Stimulated activated CD4-positive, alpha-beta T cell treated with anti-CD3 and anti-CD28 coated beads, Interleukin-2, amount 100 ng/mL, for 4 hours (primary cell): ENCODE measurements at places on chromosomes 3 and 15.

DNA sequence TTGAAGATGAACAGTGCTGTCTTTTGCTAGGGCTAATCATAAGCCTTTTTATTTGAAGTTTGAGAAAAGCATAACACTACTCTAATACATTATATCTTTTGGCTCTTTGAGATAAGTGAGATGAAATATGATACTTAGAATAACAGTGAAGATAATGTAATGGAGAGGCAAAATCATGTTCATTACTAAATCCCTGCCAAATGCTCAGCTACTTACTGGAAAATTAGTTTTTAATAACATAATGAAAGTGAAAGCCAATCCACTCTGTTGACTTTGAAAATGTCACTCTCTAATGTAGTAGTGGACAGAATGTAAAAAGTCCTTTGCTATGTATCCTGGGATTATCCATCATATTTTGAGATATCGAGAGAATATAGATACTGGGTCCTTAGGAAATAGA is 35.9 kb upstream of the MYH15 start:
- no peak for DNase-seq

DNA sequence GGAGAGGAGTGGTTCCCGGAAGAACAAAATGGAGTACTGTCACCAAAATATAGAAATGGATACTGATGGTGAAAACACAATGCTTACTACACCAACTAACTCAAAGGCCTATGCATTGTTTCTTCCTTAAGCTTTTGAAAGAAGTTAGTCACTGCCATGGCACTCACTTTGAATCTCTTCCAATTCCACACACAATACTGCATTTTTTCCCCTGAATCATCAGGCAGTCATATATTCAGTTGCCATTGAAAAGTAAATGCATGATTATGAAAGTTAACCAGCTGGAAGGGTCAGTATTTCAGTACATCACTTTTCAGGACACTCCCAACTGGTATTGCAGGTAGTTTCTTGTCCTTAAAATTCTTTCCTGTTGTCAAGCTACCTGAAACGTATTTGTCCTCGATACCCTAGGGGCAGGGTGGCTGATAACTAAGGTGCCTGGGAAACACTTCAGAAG is 9.0 kb upstream of the LRRFIP2 start:
- no peak for DNase-seq

DNA sequence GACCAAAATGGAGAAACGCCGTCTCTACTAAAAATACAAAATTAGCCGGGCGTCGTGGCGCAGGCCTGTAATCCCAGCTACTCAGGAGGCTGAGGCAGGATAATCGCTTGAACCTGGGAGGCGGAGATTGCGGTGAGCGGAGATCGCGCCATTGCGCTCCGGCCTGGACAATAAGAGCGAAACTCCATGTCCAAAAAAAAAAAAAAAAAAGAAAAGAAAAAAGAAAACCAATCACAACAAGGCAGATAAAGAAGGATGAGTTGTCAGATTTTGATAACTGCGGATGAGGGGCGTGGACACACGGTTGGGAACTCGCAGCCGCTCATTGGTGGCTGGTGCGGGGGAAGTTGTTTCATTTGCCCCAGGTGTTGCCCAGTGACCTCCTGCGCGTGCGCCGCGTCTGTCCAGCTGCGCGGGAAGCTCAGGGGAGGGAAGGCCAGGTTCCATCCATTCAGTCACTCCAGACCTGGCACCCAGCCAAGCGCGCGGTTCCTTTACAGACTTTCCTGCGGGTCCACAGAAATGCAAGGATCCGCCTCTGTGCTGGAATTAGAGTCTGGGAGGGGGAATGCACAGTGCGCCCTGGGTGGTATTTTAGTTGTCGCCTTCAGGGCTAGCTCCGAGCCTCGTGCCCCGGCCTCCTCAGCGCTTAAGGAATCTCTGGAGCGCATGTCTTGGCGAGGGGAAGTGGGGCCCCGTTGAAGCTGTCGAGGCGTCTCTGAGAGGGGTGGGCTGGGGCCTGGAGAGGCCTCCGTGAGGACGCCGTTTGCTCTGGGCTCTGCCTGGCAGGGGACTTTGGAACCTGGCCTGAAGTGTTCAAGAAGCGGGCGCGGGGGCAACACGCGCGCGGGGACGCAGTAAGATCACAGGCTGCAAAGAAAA is 708 bp upstream of the GCHFR start:
- DNase-seq = no peak

- no peak for DNase-seq
Observed at GRCh38 chr15:90735923-90736322, 18.8 kb downstream of the BLM start.

DNA sequence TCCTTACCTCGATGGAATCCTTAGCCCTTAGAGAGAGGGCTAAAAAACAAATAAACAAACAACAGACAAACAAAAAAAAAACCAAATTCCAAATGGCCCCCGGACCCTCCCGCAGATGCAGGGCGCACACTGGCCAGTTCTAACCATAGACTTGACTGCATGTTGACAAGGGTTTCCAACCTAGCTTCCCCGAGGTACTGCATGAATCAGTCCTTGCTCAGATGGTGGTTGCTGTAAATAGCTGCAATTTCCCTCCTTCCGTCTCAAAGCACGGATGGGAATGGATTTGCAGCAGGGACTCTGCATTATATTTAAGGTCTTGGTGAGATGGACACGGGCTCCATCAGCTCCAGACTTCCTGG is 162.8 kb downstream of the CD47 start:
- no peak for DNase-seq

DNA sequence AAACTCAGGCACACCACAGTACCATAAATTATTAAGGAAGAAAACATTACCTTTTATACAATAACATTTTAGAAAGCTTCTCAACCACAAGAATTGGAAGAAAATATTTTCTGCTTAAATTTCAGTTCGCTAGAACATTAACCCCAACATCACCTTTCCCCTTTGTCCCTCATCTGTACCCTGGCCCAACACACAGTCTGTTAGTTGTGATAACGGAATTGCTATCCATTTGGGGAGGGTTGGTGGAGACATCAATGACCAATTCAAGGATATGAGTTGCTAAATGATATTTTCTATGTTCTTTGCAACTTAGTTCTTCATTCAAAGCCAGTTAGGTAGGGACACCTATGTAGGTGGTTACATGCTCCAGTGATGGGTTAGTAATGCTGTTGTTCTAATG is 5.8 kb downstream of the EID1 start:
- DNase-seq = no peak

GRCh38 chr3:135514060-135514448 is 451.5 kb upstream of the PPP2R3A start:
- DNase-seq = no peak

GRCh38 chr3:133301194-133301593 is 98.7 kb upstream of the BFSP2 start:
- no peak for DNase-seq

DNA sequence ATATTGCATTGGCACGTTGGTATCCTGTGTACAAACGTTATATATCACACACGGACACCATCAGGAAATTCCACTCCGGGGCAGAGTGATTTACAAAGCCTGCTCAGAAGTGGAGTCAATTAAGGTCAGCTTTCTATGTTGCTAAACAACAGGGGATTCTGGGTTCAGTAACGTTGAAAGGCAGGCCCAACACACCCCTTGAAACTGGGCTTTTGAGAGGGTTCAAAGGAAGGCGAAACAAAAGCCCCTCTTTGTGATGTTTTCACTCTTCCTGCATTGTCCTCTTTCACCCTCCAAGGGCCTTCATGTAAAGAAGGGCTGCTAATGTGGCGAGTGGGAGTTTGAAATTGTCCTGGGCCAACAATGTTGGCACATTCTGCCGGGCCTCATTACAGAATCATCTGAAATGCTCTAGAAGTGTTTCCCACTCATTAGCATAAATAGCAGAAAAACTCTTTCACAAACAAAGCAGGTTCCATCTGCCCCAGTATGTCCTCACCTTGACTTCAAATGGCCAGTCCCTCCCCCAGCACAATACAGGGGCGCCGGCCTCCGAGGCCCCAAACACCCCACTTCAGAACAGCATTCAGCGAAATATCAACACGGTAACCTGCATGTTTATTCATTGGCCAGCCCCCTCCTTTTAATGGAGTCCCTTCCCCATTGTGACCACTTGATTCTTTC is 76.4 kb downstream of the HES1 start:
- no peak for DNase-seq

DNA sequence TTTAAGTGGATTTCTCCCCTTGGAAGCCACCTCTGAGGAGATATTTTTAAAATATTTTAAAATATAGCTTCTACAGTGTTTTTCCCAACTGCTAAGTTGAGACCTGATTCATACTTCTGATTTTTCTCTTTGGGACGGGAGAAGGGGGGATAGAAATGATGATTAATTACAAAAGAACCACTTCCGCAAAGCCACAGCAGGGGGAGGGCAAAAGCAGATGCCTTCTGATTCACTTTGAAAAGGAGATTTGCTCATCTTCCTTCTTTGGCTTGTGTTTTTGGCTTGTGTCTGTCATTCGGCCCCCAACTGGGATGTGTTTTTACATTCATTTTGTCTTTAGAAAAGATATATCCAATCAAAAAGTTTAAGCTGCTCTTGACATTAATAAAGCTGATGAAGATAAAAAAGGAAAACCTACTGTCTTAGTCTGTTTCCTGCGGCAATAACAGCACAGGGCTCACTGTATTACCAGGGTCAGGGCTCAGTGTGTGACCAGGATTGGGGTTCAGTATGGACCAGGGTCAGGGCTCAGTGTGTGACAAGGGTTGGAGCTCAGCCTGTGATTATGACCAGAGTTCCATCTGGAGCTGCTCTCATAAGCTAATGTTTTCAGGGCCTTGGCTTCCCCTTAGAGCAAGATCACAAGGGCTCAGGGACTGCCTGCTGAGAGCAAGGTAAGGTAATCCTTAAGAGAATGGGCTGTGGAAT is 223.2 kb downstream of the MTHFS start:
- no peak for DNase-seq

- DNase-seq = peak; percentile 24
Observed at GRCh38 chr3:32240159-32240545, 1.7 kb downstream of the CMTM8 start.

DNA sequence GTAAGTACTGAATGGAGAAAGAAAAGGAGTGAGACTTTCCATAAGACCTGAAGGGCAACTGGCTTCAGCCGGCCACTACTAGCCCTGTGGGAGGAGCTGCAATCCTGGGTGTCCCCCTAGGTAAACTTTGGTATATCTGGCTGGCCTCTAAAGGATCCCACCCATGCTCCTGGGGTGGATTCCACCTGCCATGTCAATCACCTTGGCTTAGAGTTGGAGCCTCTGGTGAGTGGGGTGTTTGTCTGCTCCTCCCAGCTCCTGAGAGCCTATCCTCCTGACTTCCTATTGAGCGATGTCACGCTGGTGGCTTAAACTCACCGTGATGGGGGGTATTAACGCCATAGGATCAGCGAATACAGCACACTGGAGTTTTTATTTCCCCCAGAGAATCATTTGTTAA is 2.6 kb downstream of the SPTBN5 start:
- no peak for DNase-seq

DNA sequence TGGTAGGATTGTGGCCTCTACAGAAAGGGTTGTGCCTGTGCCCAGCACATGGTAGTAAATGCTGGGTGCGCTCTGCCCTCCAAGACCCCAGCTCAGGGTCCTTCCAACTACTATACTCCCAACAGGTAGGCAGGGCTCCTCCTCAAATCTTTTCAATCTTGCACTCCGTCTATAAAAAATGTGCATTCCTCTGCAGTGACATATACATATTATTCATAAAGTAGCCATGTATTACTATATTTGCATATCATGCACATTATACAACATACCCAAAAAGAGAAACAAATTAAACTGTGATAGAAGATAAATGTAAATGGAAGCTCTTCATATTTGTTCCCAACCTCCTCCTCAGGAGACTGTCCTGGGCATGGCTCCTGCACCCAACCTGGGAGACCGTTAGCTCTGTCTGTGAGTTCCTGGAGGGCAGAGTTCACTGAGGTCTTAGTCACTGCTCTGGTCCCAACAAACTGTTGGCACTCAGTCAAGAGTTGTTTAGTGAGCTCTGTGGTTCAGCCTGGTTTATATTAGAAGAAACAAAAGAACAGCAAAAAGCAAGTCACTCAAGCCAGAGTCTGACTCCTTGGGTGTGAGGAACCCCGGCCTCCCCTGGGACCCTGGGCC is 47.7 kb upstream of the GRIP2 start:
- no peak for DNase-seq

DNA sequence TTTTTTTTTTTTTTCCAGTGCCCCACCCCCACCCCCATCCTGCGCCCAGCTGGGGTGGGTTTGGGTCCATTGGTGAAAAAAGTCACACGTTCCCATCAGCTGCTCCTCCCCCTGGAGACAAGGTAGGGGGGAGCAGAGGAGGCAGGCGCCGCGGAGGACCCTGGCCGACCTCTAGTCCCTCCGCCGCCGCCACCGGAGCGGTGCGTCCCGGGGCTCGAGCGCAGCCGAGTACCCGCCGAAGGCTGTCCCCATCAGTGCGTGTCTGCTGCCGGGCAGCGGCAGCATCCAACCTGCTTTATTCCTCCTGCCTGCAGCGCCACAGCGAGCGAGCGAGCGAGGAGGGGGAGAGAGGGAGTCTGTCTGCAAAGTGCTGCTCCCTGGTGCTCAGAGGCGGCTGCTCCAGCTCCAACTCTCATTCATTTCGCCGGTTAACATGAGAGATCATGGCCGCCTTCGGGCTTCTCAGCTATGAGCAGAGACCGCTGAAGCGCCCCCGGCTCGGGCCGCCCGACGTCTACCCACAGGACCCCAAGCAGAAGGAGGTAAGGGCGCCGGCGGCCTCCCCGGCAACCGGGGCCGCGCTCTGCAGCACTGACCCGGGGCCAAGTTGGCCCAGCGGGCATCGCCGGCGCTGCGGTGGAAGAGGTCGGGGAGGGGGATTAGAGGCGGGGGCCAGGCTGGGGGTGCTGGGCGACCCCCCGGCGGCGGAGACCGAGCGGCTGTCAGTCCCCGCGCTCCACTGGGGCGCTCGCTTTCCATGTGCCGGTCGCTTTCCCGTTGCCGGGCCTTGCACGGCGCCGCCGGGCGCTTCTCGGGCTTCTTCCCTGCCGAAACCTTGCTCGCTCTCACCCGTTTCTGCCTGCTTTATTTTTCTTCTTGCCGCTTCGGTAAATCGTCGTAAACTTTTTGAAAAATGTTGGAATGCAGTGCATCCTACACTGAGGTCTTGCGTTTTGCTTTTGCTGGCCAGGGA is 1.3 kb downstream of the MED12L start:
- DNase-seq = peak; percentile 46

DNA sequence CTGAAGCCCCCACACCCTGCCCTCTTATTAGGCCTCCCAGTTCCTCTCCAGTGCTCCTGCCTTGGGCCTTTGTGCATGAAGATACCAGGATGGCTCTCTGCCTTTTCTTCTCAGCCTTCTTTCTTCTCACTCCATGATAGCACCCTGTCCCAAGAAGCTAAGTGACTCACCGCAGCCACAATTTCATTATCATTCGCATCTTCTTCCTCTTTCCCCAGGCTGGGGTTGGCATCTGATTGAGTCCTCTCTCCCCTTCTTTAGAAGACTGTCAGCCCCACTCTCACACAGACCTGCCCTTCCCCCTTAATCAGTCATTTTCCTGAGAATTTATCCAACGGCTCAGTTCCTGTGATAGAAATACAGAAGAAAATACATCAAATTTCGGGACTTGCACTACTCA is 102.0 kb downstream of the STAC start:
- DNase-seq = no peak

DNA sequence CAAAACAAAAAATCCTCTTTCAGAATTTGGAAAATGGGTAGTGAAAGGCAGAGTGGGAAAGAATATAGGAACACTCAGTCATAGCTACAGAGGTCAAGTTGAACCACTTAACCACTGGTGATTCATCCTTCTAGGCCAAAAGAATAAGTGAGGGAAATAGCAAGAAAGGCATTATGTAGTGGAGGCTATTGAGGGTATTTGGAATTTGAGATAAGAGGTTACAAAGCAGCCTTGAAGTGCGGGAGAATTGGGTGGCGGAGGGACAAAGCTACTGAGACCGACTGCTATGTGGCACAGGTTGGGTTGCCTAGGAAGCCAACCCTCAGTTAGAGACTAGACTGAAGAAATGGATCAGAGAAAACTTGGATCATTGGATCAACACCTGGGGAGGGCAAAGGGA is 109.5 kb downstream of the SYNPR start:
- DNase-seq = no peak
